ENCODE measurements at places on chromosomes 12 and 14. TPM values are rescaled to one million over a fixed set of nuclear protein-coding genes. Genes with fewer than 3 reads are reported as not detected.
A peak's percentile ranks its signal among the peaks of the same experiment; 100 is the strongest.

GRCh38 chr12:5622280-5622679 lies 190.4 kb downstream of the NTF3 start:
- DNase-seq, result no peak

DNA sequence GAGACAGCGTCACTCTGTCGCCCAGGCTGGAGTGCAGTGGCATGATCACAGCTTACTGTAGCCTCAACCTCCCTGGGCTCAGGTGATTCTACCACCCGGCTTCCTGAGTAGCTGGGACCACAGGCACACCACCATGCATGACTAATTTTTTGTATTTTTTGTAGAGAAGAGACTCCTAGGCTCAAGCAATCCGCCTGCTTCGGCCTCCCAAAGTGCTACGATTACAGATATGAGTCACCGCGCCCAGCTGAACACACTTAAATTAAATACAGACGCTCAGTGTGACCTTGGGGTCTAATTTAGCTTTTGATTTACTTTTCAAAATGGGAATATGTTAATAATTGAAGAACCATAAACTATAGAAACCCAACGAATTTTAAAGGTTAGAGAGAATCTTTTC lies 77.2 kb downstream of the C2CD5 start:
- DNase-seq, result no peak

DNA sequence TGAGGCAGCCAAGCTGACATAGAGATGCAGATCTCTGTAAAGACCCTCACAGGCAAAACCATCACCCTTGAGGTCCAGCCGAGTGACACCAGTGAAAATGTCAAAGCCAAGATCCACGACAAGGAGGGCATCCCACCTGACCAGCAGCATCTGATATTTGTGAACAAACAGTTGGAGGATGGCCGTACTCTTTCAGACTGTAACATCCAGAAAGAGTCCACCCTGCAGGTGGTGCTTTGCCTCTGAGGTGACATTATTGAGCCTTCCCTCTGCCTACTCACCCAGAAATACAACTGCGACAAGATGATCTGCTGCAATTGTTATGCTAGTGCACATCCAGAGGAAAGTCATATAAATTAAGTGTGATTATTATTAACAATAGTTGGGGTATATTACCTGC lies 15.1 kb upstream of the SUPT16H start:
- DNase-seq, result no peak

GRCh38 chr12:124636138-124636978 lies 68.9 kb upstream of the NCOR2 start:
- peak; percentile 89 for DNase-seq

DNA sequence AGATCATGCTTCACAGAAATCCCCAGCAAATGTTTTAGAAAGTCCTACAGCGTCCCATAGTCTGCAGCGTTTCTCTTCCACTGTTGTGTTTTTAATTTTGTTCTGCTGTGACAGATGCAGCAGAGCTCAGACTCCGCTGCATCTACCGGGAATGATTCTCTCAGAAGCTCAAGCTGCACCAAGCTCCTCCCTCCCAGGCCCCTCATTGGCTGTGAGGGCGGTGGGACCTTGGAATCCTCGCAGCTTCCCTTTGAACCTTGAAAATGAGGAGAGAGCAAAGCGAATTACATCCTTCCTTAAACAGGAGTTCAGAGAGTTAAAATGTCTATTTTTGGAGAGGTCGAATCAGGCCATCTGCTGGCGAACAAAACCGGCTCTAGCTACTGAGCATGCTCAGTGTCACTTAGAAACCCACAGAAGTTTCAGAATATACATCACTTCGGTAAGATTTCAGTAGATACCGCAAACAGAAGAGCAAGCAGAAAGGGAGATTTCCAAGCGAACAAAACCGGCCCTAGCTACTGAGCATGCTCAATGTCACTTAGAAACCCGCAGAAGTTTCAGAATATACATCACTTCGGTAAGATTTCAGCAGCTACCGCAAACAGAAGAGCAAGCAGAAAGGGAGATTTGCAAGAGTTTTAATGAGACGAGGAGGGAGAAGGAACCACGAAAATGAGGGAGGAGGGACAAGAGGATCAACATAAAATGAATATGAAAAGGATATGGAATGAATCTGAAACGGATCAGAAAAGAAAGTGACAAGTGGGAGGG lies at the start of gene ABCD2:
Gene ABCD2 (minus strand): TSS at position 144 of the 774 bp plus-strand sequence. CDS start 188 bp downstream, outside the sequence.
- peak; percentile 65 for DNase-seq

- no peak for DNase-seq
Observed at GRCh38 chr12:24719293-24719721, 229.6 kb downstream of the BCAT1 start.

DNA sequence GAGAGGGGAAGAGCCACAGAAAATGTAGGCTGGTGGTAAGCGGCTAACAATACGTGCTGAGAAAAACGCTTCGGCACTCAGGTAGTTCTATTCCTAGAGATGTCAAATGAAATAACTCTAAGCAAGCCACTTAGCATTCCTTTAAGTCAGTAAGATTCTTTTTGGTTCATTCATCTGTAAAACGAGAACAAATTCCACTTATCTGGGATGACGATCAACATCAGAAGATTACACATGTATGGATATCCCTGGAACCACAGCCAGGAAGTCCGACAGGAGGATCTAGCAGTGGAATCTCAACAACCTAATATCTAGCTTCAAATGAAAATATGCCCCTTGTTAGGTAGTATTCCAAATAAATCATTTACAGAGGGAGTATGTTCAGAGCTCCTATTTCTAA lies 74.6 kb upstream of the CDKN3 start:
- no peak for DNase-seq

- peak; percentile 43 for DNase-seq
Observed at GRCh38 chr12:48197549-48197970, 5.5 kb downstream of the OR10AD1 start.

DNA sequence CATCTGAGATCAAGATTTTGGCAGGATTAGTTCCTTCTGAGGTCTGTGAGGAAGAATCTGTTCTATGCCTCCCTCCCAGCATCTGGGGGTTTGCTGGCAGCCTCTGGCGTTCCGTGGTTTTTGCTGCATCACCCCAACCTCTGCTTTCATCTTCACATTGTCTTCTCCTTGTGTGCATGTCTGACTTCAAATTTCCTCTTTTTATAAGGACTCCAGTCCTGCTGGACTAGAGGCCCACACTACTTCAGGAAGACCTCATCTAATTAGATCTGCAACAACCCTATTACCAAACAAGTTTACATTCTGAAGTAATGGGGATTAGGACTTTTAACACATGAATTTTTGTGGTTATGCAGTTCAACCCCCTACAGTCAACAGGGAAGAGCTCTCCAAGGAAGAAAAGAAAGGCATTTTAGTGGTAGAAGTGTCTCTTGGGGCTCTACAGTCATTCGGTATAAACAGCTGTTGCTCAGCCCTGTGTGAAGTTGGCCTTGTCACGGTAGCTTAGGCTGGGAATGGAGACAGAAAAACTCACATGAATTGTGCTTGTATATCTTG lies 89.7 kb downstream of the CAND1 start:
- no peak for DNase-seq

- no peak for DNase-seq
Observed at GRCh38 chr12:48038085-48038484, 33.8 kb upstream of the COL2A1 start.

- DNase-seq, result no peak
Observed at GRCh38 chr12:32024884-32025592, 65.8 kb downstream of the RESF1 start.

GRCh38 chr14:75934998-75935628 lies 46.7 kb downstream of the TGFB3 start:
- DNase-seq, result no peak

GRCh38 chr12:84636801-84637290 lies 275.8 kb downstream of the SLC6A15 start:
- peak; percentile 30 for DNase-seq

DNA sequence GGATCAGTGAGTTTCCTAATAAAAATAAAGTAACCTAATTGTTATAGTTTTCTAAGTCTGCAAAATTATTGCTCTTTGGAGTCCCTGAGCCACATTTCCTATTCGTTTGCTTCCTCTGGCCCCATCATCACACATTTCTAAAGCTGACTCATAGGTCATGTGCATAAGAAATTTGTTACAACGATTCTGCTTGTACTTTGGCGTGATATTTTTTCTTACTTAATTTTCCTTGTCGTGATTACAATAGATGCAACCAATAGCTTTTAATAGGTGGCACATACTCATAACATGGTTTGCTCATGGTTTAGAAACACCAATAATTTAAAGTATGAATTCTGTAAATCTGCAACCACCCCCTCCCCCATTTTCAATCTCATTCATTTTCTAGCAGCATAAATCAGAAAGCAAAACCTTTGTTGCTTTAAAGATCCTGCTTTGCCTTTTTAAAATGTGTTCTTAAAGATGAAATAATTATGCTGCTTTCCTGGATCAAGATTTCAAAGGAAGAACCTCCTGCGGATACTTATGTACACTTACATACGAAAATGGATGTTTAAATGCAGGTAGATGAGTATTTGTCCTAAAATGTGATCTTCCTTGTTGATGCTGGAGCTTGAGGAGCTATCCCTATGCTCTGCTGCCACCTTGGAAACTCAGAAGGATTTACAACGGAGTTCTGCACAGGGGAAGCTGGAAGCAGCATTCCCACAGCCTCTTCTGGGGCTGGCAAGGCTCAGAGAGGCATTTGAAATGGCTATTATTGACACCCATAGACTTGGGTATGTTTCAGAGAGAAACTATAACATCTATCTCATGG lies 1.7 kb upstream of the FLRT2 start:
- peak; percentile 50 for DNase-seq

GRCh38 chr14:93369713-93370266 lies 22.8 kb downstream of the COX8C start:
- DNase-seq, result no peak

- no peak for DNase-seq
Observed at GRCh38 chr12:31297572-31298514, 28.1 kb downstream of the SINHCAF start.

DNA sequence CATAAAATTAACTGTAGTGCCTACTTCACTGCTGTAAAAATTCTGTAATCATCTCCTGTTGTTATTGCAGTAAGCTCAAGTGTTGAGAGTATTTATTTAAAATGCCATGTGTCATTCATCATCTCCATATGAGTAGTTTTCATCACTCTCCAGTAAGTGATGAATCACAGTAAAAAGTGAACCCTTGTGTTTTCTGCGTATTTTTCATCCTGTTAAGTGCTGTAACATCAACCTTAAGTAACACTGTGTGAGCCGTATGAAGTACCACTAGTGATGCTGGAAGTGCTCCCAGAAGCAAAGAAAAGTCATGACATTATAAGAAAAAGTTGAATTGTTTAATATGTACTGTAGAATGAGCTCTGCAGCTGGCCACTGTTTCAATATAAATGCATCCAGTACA lies 55.4 kb downstream of the SLCO1B3 start:
- DNase-seq, result peak; percentile 6

DNA sequence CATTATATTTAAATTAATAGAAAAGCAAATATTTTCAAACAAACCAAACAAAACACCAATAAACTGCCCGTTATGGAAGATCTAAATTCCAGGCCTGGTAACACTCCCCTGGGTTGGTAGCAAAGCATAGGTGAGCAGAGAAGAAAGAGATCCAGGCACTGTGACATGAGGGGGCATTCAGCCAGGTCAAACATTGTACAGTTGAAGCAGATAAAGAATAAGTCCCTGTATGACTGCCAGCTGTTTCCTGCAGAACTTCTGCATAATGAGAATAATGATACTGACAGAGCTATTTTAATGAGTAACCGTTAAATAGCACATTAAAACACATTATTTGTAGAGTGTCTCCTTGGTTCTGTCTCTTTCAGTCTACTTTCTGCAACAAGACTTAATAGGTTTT lies 35.4 kb downstream of the SLC38A1 start:
- no peak for DNase-seq

- no peak for DNase-seq
Observed at GRCh38 chr12:62686938-62687337, 220.3 kb downstream of the MON2 start.

GRCh38 chr14:52073251-52073650 lies 4.4 kb upstream of the NID2 start:
- DNase-seq, result peak; percentile 43

DNA sequence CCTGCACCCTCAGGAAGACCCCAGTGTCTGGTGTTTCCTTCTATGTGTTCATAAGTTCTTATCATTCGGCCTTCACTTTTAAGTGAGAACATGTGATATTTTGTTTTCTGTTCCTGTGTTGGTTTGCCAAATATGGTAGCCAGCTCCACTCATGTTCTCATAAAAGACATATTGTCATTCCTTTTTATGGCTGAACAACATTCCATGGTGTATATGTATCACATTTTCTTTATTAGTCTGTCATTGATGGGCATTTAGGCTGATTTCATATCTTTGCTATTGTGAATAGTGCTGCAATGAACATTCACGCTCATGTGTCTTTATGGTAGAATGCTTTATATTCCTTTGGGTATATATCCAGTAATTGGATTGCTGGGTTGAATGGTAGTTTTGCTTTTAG lies 645.1 kb downstream of the SLC16A7 start:
- DNase-seq, result no peak

- peak; percentile 58 for DNase-seq
Observed at GRCh38 chr14:95480109-95480886, 36.2 kb downstream of the SYNE3 start.

DNA sequence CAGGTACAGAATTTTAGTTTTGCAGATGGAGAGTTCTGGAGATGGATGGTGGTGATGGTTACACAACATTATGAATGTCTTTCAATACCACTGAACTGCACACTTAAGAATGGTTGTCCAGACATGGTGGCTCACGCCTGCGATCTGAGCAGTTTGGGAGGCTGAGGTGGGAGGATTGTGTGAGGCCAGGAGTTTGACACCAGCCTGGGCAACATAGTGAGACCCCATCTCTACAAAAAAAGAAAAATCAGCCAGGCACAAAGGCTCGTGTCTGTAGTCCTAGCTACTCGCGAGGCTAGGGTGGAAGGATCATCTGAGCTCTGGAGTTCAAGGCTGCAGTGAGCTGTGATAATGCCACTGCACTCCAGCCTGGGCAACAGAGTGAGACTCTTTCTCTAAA lies 8.1 kb upstream of the USP30 start:
- no peak for DNase-seq

- peak; percentile 19 for DNase-seq
Observed at GRCh38 chr12:39697108-39697507, 77.5 kb upstream of the ABCD2 start.

DNA sequence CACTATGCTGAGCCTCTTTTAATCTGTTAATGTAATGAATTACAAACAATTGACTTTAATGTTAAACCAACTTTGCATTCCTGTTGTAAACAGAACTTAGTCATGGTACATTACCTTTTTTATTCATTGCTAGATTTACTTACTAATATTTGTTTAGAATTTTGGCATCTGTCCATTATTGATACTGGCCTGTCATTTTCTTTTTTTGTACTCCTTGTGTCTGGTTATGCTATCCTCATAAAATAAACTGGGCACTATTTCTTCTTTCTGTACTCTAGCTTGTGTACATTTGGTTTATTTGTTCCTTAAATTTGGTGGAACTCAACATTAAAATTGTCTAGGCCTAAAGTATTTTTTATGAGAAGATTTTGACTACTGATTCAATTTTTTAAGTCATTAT lies 32.1 kb downstream of the SPATA7 start:
- DNase-seq, result peak; percentile 30

RNASE1 gene
- 0.51 TPM for total RNA-seq

EIF2S3B gene
- total RNA-seq, result 0.63 TPM

TPPP2 gene
- total RNA-seq, result not detected

DICER1 gene
- 36.3 TPM for total RNA-seq

GPR137C gene
- total RNA-seq, result 0.63 TPM

DPPA3 gene
- total RNA-seq, result not detected

KCNA5 gene
- total RNA-seq, result not detected

EPYC gene
- total RNA-seq, result not detected

MANSC1 gene
- 3.1 TPM for total RNA-seq

PAWR gene
- 141 TPM for total RNA-seq

ESR2 gene
- total RNA-seq, result 0.35 TPM

C1S gene
- 2.1 TPM for total RNA-seq

Data from PC-3 (cell line).